ENCODE measurements at places on chromosomes 3 and 15.

DNA sequence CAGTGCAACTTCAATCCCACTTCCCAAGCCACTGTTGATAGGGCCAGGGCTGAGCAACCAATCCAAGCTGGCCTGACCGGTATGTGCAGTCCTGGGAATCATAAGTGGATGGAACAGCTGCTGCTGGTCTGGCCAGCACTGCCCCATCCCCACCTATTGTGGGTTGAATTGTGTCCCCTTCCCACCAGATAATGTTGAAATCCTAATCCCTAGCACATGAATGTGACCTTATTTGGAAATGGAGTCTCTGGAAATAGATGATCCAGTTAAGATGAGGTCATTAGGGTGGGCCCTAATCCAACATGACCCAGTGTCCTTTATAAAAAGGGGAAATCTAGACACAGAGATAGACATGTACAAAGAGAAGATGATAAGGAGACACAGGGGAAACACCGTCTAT lies 13.7 kb upstream of the PDIA5 start:
- no peak for DNase-seq

DNA sequence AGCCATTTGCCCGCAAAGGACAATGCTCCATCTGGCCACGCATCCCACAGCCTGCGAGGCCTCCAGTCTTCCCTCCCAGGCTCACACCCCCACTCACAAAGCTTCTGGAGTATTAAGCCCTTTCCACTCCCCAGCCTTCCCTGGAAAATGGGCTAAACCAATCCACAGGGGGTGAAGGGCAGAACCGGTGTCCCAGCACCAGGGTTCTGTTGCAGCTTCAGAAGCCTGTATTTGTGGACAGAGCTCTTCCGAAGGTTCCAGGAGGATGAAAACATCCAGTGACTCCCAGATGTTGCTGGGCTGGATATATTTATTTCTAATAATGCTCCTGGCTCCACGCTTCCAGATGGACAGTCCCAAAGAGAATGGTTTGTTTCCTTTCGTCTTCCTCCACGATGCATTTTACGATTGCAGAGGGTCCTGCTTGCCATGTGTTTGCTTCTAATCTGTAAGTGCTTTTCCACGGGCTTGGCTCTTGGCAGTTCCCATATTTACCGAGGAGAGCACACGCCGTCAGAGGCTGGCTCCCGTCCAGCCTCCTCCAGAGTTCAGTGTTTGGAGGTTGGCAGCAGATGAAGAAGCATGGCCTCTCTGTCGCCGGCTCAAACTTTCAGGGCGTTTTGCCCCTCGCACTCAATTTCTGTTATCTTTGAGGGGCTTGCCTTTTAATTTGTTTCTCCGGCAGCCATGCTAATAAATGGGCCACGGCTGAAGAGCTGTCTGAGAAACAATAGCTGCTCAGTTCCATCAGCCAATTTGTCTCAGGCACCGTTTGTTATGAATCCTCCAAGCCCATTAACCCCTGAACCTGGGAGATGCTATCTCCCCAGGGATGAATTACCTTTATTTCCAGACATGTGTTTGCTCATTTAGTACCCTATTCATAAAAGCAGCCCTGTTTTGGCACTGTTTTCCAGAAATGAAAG lies 367.9 kb upstream of the PROK2 start:
- no peak for DNase-seq

- DNase-seq: no peak
Measured at GRCh38 chr3:99984139-99984538, 130.2 kb downstream of the FILIP1L start.

GRCh38 chr3:108669208-108669607 lies 79.7 kb downstream of the DZIP3 start:
- no peak for DNase-seq

GRCh38 chr15:32652178-32652577 lies 10.7 kb downstream of the SCG5 start:
- DNase-seq: no peak

DNA sequence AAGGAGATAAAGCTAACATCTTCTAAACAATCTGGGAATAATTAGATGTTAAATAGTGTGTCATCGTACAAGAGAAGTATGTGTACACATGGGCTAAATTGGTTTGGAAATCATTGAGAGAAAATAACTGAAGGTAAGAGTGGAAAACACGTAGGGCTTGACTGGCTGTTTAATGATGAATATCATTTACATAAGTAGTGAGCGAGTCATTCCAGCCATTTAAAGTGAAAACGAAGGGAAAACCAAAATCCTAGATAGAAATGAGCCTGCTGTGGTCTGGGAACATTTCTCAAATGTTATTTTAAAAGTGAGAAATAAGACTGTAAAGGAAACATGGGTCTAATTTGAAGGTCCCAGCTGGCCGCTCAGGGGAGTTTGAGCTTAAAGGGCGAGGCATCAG lies 41.9 kb upstream of the KCNMB2 start:
- DNase-seq: no peak

DNA sequence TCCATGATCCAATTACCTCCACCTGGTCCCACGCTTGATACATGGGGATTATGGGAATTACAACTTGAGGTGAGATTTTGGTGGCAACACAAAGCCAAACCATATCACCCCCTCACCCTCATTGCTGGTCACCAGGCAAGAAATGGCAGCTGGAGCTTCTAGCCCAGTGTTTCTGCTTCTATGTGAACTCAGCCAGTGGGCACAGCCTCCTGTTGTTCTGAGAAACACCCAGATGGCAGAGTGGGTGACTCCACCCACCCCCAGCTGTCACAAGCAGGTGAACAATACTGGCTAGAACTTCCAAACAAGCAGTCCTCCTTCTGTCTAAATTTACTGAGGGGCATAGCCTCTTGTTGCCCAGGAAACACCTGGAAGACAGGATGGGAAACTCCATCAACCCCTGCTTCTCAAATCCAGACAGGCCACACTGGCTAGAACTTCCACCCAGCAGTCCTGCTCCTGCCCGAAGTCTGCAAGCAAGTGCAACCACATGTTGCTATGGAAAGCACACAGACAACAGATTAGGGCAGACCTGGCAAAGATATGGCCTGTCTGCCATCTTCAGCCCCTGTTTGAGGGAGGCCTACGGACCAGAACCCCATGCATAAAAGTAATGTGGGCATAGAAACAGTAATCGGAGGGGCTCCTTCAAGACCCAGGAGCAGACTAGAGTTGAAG lies 114.1 kb downstream of the DTWD1 start:
- DNase-seq: no peak

- DNase-seq: no peak
Measured at GRCh38 chr15:90859234-90860131, 8.9 kb upstream of the FURIN start.

GRCh38 chr15:58748040-58748851 lies 1.3 kb downstream of the ADAM10 start:
- no peak for DNase-seq

Measured in GM04503 (cell line).